ENCODE measurements at places on chromosomes 7 and 10. TPM values are rescaled to one million over a fixed set of nuclear protein-coding genes. Genes with fewer than 3 reads are reported as not detected.

Gene FFAR4
- polyA plus RNA-seq = 5.5 TPM

Gene FGFR2
- 11.4 TPM for polyA plus RNA-seq

Gene PBLD
- 83.7 TPM for polyA plus RNA-seq

Gene TMEM229A
- 0.03 TPM for polyA plus RNA-seq

Gene GRID2IP
- polyA plus RNA-seq = not detected

Gene ZNF804B
- 0.01 TPM for polyA plus RNA-seq

Gene PDZD7
- not detected for polyA plus RNA-seq

Gene HGF
- 0.46 TPM for polyA plus RNA-seq

Gene HMX2
- 0.36 TPM for polyA plus RNA-seq

Gene SEMA3D
- 0.60 TPM for polyA plus RNA-seq

Gene ATP6V0A4
- polyA plus RNA-seq = not detected

Gene IDI1
- 91.3 TPM for polyA plus RNA-seq

Gene TRIM74
- 0.38 TPM for polyA plus RNA-seq

Gene IGF2BP3
- 1.2 TPM for polyA plus RNA-seq

Gene NPC1L1
- 0.09 TPM for polyA plus RNA-seq

Gene RNF148
- polyA plus RNA-seq = 0.09 TPM

Gene MBL2
- polyA plus RNA-seq = not detected

Gene UNCX
- polyA plus RNA-seq = not detected

Gene INHBA
- polyA plus RNA-seq = 0.66 TPM

Gene FRA10AC1
- 14.3 TPM for polyA plus RNA-seq

Gene C10orf53
- not detected for polyA plus RNA-seq

Gene HOXA3
- polyA plus RNA-seq = 3.9 TPM

Gene LBX1
- not detected for polyA plus RNA-seq

Gene GPR15LG
- polyA plus RNA-seq = 652 TPM

Gene ELFN1
- not detected for polyA plus RNA-seq

Gene OR2A12
- polyA plus RNA-seq = not detected

Gene RALA
- 68.0 TPM for polyA plus RNA-seq

Gene ASIC3
- polyA plus RNA-seq = 3.0 TPM

Gene NEUROD6
- polyA plus RNA-seq = not detected

Gene UCN3
- not detected for polyA plus RNA-seq

Gene WNT2
- not detected for polyA plus RNA-seq

Gene PDE6C
- polyA plus RNA-seq = not detected

Gene SMARCD3
- 15.6 TPM for polyA plus RNA-seq

Gene MKLN1
- polyA plus RNA-seq = 9.9 TPM

Gene PCLO
- 1.4 TPM for polyA plus RNA-seq

Gene NANOS1
- not detected for polyA plus RNA-seq

Gene GATAD1
- 15.0 TPM for polyA plus RNA-seq

Gene CFAP43
- 0.22 TPM for polyA plus RNA-seq

Measured in sigmoid colon (tissue), 7 donors.